ENCODE measurements at places on chromosomes 2 and 18.

GRCh38 chr18:77168811-77169311 is 36.3 kb upstream of the MBP start:
- H3K4me1 ChIP-seq, result no peaks in the 10 kb centered on the region
- no peak overlapping the region for H3K27ac ChIP-seq
- no peaks in the 10 kb centered on the region for H3K27me3 ChIP-seq
- no peak overlapping the region for H3K4me3 ChIP-seq
- H3K36me3 ChIP-seq, result no peaks in the 10 kb centered on the region
- no peak for DNase-seq

- H3K27ac ChIP-seq, result no peak overlapping the region
- DNase-seq, result no peak
- no peak overlapping the region for H3K4me3 ChIP-seq
- no peaks in the 10 kb centered on the region for H3K4me1 ChIP-seq
- no peaks in the 10 kb centered on the region for H3K36me3 ChIP-seq
- H3K27me3 ChIP-seq, result no peaks in the 10 kb centered on the region
These were observed 92.0 kb downstream of the HDAC4 start for GRCh38 chr2:239308661-239309397.

GRCh38 chr2:42054714-42055430 is 7.1 kb downstream of the PKDCC start:
- no peaks in the 10 kb centered on the region for H3K4me1 ChIP-seq
- H3K27ac ChIP-seq, result no peak overlapping the region
- H3K27me3 ChIP-seq, result no peaks in the 10 kb centered on the region

- peaks cover 40% of the 10 kb centered on the region for H3K4me1 ChIP-seq
- no peaks in the 10 kb centered on the region for H3K27me3 ChIP-seq
- no peak overlapping the region for H3K4me3 ChIP-seq
- no peak for DNase-seq
- peak overlapping the region; percentile 37 for H3K27ac ChIP-seq
- peaks cover 57% of the 10 kb centered on the region for H3K36me3 ChIP-seq
These were observed 57.8 kb downstream of the AFTPH start for GRCh38 chr2:64581777-64582539.

DNA sequence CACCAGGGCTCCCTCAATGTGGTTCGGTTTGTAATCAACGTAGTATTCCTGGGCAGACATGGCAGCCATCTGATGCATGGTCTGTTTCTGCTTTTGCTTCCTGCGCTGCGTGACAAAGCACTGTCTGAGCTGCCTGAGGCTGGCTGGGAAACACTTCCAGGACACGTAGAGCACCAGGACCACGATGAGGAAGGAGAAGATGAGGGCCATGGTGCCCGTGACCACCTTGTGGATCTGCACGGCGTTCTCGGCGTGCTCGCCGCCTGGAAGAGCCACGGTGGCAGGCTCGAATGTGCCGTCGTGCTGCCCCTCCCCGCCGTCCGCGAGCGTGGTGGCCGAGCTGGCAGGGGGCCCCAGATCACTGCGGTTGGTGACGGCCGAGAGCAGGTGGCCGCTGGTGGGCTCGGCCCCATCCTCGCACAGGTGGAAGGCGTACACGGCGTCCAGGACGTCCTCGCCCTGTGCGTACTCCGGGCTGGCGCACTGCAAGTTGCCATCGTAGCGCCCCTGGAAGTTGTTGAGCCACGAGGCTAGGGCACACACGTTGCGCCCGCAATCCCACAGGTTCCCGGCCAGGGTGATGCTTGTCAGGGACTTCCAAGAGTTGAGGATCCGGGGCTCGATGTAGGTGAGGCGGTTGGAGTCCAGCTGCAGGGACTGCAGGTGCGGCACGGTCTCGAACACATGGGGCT is 2.1 kb downstream of the LRRTM1 start:
- H3K36me3 ChIP-seq, result no peaks in the 10 kb centered on the region
- H3K4me1 ChIP-seq, result peaks cover 17% of the 10 kb centered on the region
- no peak overlapping the region for H3K4me3 ChIP-seq

GRCh38 chr2:54572262-54572635 is 116.1 kb downstream of the SPTBN1 start:
- H3K27ac ChIP-seq, result no peak overlapping the region
- peaks cover 12% of the 10 kb centered on the region for H3K4me1 ChIP-seq
- no peak for DNase-seq
- no peaks in the 10 kb centered on the region for H3K27me3 ChIP-seq
- H3K36me3 ChIP-seq, result no peaks in the 10 kb centered on the region

- H3K36me3 ChIP-seq, result no peaks in the 10 kb centered on the region
- H3K4me3 ChIP-seq, result no peak overlapping the region
- DNase-seq, result no peak
- H3K27me3 ChIP-seq, result no peaks in the 10 kb centered on the region
These were observed 236.9 kb downstream of the AGPS start for GRCh38 chr2:177629357-177630024.

DNA sequence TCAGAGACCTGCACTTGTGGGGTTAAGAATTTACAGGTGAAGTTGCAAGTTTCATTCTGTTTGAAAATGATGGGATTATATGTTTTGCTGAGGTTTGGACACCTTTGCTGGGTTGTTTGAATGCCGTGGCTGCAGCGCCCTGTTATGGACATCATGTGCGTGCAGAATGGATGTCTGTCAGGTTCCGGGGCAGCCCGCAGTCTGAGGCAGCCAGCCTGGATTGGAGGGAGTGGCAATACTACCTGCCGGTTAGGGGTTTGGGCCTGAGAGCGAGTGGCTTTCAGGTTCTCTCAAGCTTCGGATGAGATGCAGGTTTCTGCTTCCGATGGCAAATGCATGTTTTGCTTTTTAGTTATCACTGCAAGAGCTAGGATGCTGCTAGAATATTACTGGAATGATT is 1.1 kb downstream of the CASP8 start:
- H3K4me3 ChIP-seq, result peak overlapping the region; percentile 90
- no peak overlapping the region for H3K27ac ChIP-seq
- 0 out of 2 replicates have a peak, but pooled peaks cover 4% of the 10 kb centered on the region for H3K36me3 ChIP-seq
- peak; percentile 78 for DNase-seq

DNA sequence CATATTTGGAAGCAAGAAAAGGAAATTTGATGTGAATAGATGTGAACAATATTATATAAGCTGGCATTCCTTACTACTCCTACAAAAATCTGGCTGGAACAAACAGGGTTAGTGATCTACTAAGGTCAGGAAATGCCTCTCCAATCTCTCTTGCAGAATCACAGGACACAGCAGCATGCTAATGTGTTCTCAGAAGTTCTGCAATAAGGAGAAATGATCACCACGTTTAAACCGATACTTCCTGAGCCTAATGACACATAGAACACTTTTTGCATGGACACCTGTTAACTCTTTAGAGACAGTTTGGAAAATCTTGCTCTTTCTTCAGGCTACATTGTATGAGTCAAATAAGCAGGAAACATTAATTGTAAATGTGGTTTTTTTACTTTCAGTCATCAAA is 89.6 kb upstream of the MAP3K20 start:
- H3K27ac ChIP-seq, result no peak overlapping the region
- H3K36me3 ChIP-seq, result no peaks in the 10 kb centered on the region
- H3K27me3 ChIP-seq, result no peaks in the 10 kb centered on the region
- H3K4me1 ChIP-seq, result no peaks in the 10 kb centered on the region

GRCh38 chr2:232528746-232529460 is 2.9 kb downstream of the CHRND start:
- H3K27me3 ChIP-seq, result 0 out of 2 replicates have a peak, but pooled peaks cover under 1% of the 10 kb centered on the region
- peaks cover 18% of the 10 kb centered on the region for H3K4me1 ChIP-seq
- H3K27ac ChIP-seq, result no peak overlapping the region

DNA sequence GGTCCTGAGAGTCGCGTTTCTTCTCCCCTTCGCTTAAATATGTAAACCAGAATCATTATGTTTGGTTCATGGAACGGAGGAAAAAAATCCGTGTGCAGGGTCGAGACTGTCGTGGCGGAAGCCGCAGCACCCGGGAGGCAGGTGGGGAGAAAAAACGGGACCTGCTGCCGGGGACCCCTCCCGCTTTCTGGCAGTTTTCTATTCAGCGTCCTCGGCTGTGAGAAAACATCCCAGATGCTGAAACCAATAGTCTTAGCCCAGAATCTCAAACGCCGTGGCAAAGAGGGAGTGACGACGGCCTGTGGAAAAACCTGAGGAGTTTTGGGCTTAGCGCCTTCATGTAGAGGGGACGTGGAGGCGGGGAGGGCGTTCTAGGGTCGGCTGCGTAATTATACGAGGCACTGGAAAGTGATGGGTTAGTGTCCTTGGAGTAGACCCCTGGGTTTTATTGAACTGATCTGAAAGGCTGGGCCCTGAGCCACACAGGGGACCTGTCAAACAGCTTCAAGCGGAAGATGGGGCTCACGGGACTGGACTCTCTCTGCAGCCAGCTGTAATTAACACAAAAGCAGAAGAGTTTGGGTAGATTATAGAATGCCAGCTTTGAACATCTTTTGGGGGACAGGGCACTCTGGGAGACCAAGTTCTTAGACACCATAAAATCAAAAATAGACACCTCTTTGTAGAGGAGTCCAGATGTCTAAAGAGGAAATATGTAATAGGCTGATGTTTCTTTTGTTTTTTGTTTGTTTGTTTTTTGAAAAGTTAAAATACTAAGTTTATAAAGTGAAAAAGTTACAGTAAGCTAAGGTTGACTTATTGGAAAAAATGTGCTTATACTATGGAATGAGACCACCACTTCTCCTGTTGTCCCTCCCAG is 834 bp upstream of the BUB1 start:
- peaks cover 16% of the 10 kb centered on the region for H3K36me3 ChIP-seq
- H3K4me1 ChIP-seq, result peaks cover 37% of the 10 kb centered on the region
- no peaks in the 10 kb centered on the region for H3K27me3 ChIP-seq
- peak overlapping the region; percentile 96 for H3K4me3 ChIP-seq

- no peaks in the 10 kb centered on the region for H3K27me3 ChIP-seq
- no peaks in the 10 kb centered on the region for H3K4me1 ChIP-seq
- H3K36me3 ChIP-seq, result no peaks in the 10 kb centered on the region
- no peak for DNase-seq
These were observed 52.8 kb downstream of the IKZF2 start for GRCh38 chr2:213098612-213099011.

DNA sequence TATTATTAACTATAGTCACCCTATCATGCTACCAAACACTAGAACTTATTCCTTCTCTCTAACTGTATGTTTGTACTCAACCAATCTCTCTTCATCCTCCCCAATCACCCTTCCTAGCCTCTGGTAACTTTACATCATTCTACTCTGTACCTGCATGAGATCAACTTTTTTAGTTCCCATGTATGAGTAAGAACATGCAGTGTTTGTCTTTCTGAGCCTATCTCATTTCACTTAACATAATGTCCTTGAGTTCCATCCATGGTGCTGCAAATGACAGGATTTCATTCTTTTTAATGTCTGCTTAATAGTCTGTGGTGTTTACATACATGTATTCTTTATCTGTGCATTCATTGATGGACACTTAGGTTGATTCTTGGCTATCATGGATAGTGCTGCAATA is 108.9 kb upstream of the RFX8 start:
- no peaks in the 10 kb centered on the region for H3K36me3 ChIP-seq
- no peaks in the 10 kb centered on the region for H3K4me1 ChIP-seq
- no peak overlapping the region for H3K27ac ChIP-seq
- no peak for DNase-seq
- no peaks in the 10 kb centered on the region for H3K27me3 ChIP-seq

DNA sequence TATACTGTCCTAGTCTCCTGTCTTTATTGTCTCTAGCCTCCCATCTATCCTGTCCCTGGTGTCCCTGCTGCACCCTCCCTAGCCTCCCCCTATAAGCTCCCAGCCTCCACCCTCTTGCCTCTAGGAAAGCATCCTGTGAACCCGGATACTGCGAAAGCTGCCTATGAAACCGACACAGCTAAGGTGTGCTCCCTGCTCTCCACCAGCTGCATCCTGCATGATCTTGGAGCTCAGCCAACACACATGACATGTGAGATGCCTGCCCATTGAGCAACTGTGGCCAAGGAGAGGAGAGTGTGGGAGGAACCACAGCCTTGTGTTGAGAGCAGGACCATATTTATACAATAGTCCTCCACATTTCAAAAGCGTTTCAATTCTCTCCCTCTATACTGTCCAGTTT is 187.1 kb downstream of the ZBTB7C start:
- no peak overlapping the region for H3K4me3 ChIP-seq
- H3K36me3 ChIP-seq, result no peaks in the 10 kb centered on the region
- H3K27me3 ChIP-seq, result no peaks in the 10 kb centered on the region

GRCh38 chr18:72194072-72194471 is 350.1 kb downstream of the CBLN2 start:
- no peak for DNase-seq
- H3K27me3 ChIP-seq, result no peaks in the 10 kb centered on the region
- no peak overlapping the region for H3K27ac ChIP-seq
- no peak overlapping the region for H3K4me3 ChIP-seq

- no peaks in the 10 kb centered on the region for H3K27me3 ChIP-seq
- no peaks in the 10 kb centered on the region for H3K4me1 ChIP-seq
- H3K27ac ChIP-seq, result no peak overlapping the region
- no peaks in the 10 kb centered on the region for H3K36me3 ChIP-seq
- H3K4me3 ChIP-seq, result no peak overlapping the region
These were observed 297.3 kb downstream of the IKZF2 start for GRCh38 chr2:212854116-212854515.

DNA sequence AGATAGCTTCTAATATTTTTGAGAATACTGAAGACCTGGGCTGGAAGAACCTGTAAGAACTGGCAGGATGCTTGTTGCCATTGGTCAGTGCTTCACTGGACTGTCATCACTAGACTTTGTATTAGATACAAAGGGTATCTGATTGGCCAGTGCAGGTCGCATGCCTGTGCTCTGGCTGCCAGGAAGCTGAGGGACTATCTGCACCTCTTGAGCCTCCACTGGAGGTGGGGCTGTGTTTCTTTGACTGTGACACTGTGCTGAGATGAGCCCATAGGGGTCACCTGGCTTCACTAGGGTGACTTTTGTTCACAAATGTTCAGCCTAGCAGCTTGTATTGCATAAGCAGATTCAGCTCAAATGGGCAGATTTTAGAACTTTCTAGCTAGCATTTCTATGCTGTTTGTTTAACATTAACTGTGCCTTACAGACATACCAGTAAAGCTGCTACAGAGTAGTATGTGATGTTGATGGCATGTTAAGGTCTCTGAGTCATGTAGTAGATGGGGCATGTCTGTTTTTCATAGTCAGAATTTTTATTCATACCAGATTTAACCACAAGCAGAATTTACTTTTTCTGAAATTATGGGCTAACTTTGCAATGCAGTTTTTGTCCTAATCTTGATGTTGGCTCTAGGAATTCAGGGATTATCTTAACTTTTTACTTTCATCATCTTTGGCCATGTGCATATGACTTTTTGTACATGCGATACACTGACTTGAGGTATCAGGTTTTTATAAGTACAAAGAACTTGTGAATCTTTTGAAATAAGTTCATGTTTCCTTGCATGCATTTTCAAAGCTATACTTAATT is 56.1 kb downstream of the RHBDD1 start:
- H3K27ac ChIP-seq, result no peak overlapping the region
- DNase-seq, result no peak
- no peaks in the 10 kb centered on the region for H3K4me1 ChIP-seq
- no peak overlapping the region for H3K4me3 ChIP-seq

DNA sequence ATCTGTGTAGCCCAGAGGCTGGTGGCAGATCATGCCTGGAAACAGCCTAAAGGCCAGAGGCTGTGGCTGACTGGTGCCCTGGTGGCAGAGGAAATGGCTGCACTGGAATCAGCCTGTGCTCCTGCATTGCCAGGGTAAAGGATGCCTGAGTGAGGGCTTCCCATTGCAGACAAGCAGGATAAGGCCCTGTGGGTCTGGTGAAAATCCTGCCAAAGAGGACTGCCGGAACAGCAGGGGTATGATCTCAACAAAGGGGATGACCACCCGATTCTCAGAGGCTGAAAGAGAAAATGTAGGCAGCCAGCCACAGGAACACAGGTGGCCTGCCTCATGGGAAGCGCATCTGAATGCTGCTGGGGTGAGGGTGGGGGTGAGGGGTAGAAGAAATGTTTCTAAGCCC is 48.2 kb downstream of the FBXO48 start:
- H3K27me3 ChIP-seq, result no peaks in the 10 kb centered on the region
- H3K4me1 ChIP-seq, result peaks cover 79% of the 10 kb centered on the region
- H3K4me3 ChIP-seq, result 0 out of 2 replicates have a peak overlapping the region, but pooled peaks have one; percentile 1
- H3K36me3 ChIP-seq, result no peaks in the 10 kb centered on the region

- no peak for DNase-seq
- no peak overlapping the region for H3K27ac ChIP-seq
- H3K27me3 ChIP-seq, result no peaks in the 10 kb centered on the region
- no peaks in the 10 kb centered on the region for H3K36me3 ChIP-seq
- H3K4me3 ChIP-seq, result peak overlapping the region; percentile 10
These were observed 57.8 kb downstream of the PKDCC start for GRCh38 chr2:42105330-42106256.
